NCI-H82 (cell line): ENCODE measurements at places on chromosomes 12 and 14.

DNA sequence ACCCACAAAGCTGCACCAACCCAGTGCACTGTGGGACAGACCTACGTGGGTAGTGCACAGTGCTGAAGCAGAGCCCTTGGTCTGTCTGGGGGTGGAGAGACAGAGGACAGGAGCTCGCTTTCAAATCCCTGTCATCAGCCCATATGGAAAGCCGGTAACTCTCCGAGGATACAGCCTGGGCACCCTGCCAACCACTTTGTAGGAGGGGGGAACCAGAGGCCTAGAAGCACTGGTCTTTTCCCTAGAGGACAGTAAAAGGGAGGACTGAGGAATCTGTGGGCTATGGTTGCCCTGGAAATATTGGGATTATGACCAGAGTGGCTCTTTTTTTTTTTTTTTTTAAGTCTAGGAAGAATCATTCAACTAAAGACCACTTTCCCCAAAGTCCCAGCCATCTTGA lies 74.3 kb downstream of the MAP3K9 start:
- peak; percentile 96 for DNase-seq

GRCh38 chr12:122944605-122945592 lies 21.4 kb downstream of the ABCB9 start:
- no peak for DNase-seq

GRCh38 chr14:78700236-78700635 lies 530.1 kb downstream of the NRXN3 start:
- peak; percentile 11 for DNase-seq

GRCh38 chr14:77084985-77085384 lies 13.1 kb upstream of the CIPC start:
- DNase-seq = no peak

DNA sequence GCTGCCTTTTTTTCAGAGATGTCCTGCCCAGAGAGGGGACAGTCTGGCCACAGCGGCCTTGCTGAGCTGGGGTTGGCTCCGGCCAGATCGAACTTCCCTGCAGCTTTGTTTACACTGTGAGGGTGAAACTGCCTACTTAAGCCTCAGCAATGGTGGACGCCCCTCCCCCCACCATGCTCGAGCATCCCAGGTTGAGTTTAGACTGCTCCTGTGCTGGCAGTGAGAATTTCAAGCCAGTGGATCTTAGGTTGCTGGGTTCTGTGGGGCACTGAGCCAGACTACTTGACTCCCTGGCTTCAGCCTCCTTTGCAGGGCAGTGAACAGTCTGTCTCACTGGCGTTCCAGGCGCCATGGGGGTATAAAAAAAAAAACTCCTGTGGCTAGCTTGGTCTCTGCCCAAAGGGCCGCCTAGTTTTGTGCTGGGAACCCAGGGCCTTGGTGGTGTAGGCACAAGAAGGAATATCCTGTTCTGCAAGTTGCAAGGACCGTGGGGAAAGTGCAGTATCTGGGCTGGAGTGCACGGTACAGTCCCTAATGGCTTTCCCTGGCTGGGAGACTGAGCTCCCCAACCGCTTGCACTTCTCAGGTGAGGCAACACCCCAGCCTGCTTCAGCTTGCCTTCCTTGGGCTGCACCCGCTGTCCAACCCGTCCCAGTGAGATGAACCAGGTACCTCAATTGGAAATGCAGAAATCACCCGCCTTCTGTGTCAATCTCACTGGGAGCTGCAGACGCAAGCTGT lies 79.1 kb downstream of the LRIG3 start:
- peak; percentile 5 for DNase-seq

DNA sequence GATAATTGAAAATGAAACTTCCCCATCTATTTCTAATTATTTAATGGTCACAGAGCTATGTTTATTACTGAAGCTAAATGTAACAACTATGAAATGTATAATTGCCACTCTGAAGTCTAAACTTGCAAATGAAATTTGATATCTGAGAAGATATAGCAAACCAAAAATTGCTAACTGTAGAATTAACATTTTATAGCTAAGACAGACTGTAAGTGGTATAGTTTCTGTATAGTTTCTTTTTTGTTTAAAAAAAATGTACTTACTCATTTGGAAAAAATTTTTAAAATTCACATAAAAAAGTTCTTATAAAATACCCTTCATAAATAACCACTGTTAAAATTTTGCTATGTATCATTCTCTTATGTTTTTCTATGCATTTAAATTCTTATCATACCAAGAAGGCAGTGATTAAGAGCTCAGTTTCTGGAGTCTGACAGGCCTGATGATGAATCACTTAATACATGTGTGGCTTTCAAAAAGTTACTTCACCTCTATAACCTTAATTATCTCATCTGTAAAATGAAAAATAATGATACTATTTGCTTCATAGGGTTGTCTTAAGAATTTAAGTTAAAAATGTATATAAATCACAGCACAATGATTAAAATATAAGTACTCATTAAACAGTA lies 214.7 kb upstream of the GARIN2 start:
- no peak for DNase-seq

DNA sequence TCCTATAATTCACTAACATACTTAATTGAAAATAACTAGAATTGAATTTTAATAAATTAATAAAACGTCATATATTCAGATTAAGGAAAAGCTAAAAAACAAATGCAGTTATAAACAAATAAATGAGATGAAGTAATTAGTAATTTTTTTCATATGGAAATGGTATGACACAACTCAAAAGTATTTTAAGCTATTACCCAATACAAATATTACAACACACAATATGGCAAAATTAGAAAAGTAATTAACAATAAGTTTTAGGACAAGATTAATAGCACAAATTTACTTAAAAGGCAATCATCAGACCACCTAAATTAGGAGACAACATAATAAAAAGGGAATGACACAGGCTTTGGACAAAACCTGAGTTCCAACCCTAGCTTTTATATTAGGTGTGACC lies 81.7 kb downstream of the EEA1 start:
- DNase-seq = no peak

GRCh38 chr12:95164656-95165055 lies 52.6 kb downstream of the FGD6 start:
- DNase-seq = no peak

DNA sequence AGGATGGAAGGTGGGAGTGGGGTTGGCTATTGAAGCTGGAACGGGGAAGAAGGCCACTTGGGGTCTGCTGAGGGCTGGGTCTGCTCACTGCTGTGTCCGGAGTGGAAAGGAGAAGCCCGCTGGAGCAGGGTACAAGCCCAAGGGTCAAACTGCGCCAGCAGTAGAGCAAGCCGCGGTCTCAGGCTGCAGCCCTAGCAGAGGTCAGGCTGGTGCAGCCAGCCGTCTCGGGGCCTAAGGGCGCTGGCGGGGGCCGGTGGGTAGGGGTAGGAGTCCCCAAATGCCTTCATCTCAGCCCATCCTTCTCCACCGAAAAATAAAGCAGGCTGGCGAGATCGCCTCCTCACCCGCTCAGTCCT lies 718 bp upstream of the JDP2 start:
- no peak for DNase-seq

DNA sequence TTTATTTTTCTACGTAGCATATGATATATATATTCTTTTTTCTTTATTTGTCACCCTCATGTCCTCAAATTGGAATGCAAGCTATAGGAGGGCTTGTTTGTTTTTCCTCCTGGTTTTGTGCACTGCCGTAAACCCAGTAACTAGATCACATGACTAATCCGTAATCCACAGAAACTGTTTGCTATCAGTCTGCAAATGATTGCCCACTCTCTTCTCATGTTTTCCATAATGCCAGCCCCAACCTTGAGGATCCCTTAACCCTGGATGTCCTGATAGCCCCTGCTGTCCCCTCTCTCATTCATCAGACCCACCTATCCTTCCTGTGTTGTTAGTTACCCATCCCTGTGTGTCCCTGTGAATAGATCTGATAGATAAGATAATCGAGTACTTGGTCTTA lies 94.0 kb downstream of the TSPAN9 start:
- DNase-seq = peak; percentile 70

GRCh38 chr14:45114327-45114726 lies 20.0 kb downstream of the FKBP3 start:
- no peak for DNase-seq

GRCh38 chr12:119578112-119578511 lies 15.5 kb upstream of the TMEM233 start:
- no peak for DNase-seq

- no peak for DNase-seq
These were observed 28.4 kb upstream of the BDKRB2 start for GRCh38 chr14:96176275-96176674.

- DNase-seq = no peak
These were observed 243.9 kb upstream of the ATXN7L3B start for GRCh38 chr12:74293689-74294131.

DNA sequence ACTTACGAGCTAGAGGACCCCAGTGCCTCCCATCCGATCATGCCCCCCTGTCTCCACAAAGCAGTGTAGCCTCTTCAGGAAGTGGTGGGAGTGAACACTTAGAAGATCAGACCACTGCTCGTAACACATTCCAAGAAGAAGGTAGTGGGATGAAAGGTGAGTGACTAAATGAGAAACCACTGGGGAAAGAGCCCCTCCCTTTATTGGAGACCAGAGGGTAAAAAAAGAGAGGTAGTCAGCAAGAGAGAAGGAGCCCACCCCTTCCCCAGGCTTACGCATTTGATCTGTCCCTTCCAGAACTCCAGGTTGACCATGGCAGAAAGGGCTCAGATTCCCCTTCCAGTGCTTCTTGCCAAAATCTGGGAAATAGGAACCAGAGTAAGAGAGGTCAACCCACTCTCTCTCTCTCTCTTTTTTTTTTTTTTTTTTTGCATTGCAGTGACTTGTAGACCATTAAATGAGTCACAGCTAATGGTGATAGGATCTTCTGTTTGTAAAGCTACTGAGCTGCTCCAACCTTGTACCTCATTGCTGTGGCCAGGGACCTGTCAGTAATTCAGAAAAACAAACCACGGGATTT lies 165.4 kb downstream of the GCH1 start:
- no peak for DNase-seq

DNA sequence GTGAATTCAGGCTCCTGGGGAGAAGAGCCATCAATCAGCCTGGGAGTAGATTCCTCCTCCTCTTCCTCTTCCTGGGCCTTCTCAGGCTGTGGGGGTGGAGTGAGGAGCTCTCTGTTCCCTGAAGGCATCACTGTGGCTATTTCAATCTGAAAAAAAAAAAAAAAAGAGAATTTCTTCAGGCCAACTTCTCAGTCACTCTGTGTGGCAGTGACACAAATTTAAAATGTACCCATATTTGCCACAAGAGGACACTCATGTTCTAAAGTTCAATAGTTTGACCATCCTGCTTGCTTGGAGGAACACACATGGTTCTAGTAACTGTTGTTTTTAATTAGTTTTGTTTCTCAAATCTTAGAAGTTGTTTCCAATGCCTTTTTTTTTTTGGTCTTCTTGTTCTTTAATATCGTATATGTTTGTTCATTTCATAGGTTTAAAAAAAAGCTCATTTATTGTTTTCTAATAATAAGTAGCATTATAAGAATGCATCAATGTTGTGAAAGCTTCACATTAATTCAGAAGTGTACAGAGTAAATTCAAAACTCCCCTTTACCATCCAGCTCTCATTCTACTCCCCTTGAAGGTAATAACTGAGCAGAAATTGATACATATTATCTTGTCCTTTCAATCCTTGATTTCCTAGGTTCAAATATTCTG lies 23.3 kb upstream of the CCER1 start:
- DNase-seq = peak; percentile 72

GRCh38 chr12:88763536-88764100 lies 183.3 kb upstream of the KITLG start:
- no peak for DNase-seq

DNA sequence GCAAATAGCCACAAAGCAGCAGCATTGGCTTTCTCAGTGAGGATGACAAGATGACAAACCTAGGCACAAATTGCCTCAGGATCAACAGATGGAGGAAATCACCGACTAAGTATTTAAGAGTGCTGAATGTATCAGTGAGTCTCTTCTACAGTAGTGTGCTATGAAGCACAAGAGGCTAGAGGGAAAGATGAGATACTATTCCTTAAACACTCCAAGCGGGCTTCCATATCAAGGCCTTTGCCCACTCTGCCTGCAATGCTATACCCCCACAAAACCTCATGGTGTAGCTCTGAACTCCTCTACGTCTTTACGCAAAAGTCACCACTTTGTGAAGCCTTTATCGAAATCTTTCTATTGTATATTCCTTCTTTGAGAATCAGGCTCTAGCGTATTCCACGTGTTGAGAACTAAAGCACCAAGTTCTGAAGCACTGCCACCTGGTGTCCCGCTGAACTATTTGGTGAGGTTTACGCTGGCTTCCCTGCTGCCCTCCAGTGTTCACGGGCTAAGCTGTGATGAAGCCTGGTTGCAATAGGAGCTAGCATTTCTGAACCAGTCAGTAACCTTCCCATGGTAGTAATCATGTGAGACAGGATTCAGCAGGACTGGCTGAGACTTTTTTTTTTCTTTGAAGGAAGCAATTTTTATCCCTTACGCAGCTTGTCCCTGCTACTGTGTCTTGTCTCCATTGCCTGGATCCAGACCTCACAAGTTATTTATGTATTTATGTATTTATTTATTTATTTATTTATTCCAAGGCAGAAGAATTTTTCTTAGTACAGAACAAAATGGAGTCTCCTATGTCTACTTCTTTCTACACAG lies 426.5 kb upstream of the OR4E1 start:
- DNase-seq = peak; percentile 70

DNA sequence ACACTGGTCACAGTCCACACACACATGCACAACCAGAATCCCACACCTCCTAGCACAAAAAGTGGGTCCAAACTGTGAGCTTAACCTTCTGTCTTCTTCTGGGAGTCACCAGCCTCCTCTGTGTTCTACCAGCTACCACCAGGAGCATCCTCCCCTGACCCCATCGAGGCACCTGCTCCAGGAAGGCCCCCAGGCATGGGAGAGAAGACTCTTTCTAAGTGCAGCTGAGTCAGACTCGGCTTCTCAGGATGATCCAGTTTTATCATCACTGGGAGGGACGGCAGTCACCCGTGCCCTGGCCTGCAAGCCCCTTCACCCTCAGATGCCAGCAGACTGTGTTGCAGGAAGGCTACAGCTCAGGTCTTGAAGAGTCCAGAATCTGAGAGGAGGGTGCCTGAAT lies 7.9 kb upstream of the ENDOU start:
- DNase-seq = no peak

GRCh38 chr12:113174461-113175384 lies 10.6 kb downstream of the DDX54 start:
- peak; percentile 73 for DNase-seq

GRCh38 chr12:47317175-47317915 lies 237.6 kb upstream of the AMIGO2 start:
- DNase-seq = no peak

DNA sequence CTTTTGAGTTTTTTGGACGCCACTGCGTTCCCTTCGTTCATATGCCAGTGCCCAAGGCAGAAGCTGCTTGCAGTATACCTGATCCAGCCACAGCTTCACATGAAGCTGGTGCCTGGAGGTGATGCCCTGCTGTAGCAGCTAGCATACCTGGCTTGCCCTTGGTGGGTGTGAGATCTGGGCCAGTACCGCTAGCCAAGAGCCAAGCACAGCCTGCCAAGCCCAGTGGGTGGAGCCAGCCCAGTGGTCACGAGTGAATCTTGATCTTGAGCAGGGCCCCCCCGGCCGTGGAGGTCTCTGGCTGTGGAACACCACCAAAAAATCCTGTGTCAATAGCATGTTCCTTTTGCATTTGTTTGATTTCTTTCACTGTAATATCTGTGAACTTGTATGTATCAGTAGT lies 7.3 kb upstream of the M6PR start:
- DNase-seq = no peak

GRCh38 chr14:76644855-76645518 lies 116.3 kb upstream of the VASH1 start:
- DNase-seq = peak; percentile 76
